Endothelial cell (in vitro differentiated cells): ENCODE measurements at places on chromosomes 2 and 18.
A peak's percentile ranks its signal among the peaks of the same experiment; 100 is the strongest.

GRCh38 chr2:7358865-7359447 is 441.7 kb downstream of the RNF144A start:
- no peak for DNase-seq

GRCh38 chr18:9428301-9428706 is 47.0 kb upstream of the RALBP1 start:
- DNase-seq: no peak

- no peak for DNase-seq
Measured at GRCh38 chr2:71679491-71679890, 226.1 kb downstream of the DYSF start.

- no peak for DNase-seq
Measured at GRCh38 chr2:30631051-30631671, 176.1 kb downstream of the CAPN13 start.

DNA sequence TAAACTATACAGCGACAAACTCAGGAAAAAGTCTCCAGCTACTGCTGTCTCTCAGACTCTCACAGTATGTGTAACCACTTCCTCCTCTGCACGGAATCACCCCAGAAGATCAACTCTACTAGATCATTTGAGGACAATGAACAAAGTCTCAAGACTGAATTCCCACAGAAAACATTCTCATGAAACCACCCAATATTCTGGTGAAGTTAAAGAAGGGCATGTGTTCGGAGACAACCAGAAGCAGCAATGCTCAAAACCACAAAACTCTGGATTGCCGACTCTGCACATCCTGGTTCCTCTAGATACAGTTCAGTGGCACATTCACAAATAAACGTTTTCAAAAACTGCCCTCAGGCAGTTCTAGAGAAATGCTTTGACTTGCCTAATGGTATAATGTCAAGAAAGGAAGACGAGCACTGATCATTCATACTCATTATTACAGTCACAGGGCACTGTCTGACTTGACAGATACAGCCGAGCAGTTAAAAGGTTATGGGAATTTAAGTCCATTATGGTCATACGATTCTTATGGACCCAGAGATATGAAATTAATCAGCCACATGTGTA is 91.9 kb upstream of the STK17B start:
- no peak for DNase-seq

DNA sequence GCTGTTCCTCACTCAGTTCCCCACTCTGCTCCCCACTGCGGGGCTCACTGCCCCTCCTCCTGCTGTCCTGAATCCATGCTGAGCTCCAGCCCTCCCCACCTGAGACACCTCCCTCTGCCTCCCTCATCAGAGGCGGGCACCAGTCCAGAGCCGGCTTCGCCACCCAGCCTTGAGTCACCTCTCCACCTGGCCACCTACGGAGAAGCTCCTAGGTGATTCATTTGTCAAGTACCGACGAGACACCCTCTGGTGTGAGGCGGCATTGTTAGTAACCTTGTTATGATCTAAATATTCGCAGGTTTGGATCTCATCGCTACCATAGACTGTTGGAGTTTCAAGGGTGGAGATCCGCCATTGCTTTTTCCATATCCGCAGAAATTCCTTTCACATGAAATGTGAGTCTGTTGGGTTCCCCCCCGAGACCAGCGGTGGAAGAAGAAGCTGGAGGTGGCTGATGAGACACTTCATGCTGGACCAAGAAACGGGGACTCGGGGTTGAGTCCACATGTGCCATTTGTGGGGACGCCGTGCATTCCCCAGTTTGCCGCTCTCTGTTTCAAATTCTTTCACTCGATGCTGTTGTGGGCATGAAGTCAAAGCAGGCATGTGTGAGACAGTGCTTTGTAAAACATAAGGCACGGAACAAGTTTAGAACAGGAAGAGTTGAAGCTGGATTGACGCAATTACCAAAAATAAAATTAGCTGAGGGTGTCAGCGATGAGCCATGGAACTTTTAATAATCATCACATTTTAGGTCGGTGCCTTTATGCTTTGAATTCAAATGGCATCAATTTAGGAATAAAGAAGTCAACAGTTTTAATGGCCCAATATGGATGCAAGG is 259.8 kb upstream of the HDAC4 start:
- DNase-seq: no peak

- no peak for DNase-seq
Measured at GRCh38 chr2:234994438-234995321, 42.9 kb downstream of the SH3BP4 start.

DNA sequence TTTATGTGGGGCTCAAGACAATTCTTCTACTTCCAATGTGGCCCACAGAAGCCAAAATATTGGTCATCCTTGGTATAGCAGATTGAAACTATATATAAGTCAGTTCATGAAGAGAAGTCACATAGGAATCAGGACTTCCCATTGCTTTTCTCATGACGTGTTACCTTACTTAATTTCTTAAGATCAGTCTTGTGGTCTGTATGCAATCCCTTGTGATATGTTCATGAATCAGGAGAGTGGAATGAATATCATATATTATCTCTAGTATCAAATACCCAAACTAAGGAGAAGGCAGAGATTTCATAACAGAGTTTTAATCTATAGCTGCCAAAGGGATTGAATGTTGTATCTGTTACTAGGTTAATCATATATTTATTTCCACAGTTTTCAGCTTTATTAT is 1390.4 kb downstream of the SUCLG1 start:
- no peak for DNase-seq

- DNase-seq: peak; percentile 82
Measured at GRCh38 chr2:151261231-151261976, at the start of gene RBM43. Gene RBM43, minus strand, starts transcription at chr2:151261863. Its CDS starts 136 bp downstream, at chr2:151261727.

DNA sequence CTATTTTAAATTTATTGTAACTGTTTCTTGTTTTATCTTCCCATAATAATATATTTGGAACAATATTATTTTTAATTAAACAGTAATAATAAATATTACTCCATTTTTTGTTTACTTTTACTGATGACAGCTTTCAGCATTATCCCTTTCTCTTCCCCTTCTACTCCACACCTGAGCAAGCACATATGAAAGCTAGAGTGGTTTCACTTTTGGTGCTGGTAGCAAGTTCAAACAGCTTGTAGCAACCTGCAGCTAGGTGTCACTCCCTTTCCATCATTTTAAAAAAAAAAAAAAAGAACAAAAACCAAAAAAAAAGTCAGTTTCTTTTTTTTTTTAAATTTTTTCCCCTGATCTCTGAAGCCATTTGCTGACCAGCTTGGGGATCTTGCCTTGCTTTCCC is 801.8 kb downstream of the CCDC85A start:
- no peak for DNase-seq

GRCh38 chr18:45157576-45157975 is 457.7 kb upstream of the SLC14A2 start:
- no peak for DNase-seq

GRCh38 chr2:36266536-36267121 is 88.9 kb upstream of the CRIM1 start:
- no peak for DNase-seq

DNA sequence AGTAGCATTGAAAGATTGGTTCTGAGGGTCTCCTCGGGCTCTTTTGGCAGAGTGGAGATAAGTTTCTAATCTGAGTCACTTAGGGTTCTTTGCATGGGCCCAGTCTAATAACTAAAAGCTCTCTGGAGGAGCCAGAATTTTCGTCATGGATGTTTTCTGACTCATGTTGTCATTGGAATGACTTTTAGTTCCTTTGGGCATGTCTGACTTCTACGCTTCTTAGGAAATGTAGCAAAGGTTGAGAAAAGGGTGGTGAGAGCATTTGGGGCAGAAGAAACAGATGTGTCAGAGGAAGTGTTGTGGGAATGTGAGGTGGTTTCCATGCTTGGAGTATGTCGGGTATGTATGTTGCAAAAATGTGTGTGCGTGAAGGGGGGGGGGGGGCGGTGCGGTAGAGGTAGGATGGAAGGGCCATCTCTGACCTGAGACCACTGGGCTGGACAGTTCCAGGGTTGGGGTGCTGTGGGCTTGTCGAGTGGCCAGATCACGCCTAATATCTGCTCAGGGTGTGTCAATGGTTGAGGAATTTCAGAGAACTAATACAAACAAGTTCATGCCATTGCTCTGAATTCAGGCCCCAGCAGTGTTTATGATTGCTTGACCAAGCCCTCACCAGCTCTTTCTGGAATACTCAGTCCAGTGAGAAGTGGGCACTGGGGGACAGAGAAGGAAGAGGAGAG is 26.9 kb downstream of the KLHL29 start:
- DNase-seq: no peak

GRCh38 chr2:58606799-58607198 is 365.7 kb upstream of the FANCL start:
- DNase-seq: no peak

- DNase-seq: no peak
Measured at GRCh38 chr2:28927878-28928277, 33.4 kb downstream of the WDR43 start.
